Activated CD4-positive, alpha-beta T cell treated with anti-CD3 and anti-CD28 coated beads, Interleukin-2, amount 50 U/mL, for 1 hour (primary cell): ENCODE measurements at places on chromosomes 4 and X.

DNA sequence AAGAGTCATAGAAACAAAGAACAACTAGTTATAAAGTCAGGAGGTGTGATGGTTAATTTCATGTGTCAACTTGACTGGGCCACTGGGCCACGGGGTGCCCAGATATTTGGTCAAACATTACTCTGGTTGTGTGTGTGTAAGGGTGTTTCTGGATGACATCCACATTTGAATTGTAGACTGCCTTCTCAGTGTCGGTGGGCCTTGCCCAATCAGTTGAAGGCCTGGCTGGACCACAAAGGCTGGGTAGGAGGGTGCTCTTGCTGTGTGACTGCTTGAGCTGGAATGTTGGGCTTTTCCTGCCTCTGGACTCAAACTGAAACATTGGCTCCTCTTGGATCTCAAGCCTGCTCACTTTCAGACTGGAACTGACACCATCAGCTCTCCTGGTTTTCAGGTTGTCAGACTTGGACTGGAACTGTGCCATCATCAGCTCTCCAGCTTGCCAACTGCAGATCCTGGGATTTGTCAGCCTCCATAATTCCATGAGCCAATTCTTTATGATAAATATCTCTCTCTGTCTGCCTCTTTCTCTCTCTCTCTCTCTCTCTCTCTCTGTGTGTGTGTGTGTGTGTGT is 41.4 kb downstream of the CLDN34 start:
- no peak for DNase-seq

GRCh38 chrX:103376979-103377324 is 614 bp downstream of the BEX3 start:
- DNase-seq = peak; percentile 0

DNA sequence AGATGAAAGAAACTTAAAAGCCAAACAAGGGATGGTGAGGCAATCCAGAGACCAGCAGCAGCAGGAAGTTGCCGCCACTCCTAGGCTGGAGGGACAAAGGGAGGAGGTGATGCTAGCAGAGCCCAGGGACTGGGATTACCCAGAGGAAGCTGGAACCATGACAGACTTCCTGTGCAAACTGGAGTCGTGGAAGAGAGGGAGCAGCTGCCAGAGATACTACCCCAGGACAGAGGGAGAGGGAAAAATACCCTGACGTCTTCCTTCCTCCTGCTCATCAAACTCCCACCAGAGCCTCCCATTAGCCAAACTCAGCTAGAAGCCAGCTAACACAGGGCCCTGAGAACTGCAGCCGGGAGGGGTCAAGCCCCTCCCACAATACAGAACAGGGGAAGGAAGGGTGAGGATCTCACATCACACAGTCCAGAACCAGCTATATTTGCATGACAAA is 101.2 kb upstream of the KLF3 start:
- DNase-seq = no peak

- no peak for DNase-seq
These were observed 4.7 kb upstream of the MSX1 start for GRCh38 chr4:4854649-4855295.

- DNase-seq = no peak
These were observed 366.5 kb upstream of the BOD1L1 start for GRCh38 chr4:13994016-13994415.

DNA sequence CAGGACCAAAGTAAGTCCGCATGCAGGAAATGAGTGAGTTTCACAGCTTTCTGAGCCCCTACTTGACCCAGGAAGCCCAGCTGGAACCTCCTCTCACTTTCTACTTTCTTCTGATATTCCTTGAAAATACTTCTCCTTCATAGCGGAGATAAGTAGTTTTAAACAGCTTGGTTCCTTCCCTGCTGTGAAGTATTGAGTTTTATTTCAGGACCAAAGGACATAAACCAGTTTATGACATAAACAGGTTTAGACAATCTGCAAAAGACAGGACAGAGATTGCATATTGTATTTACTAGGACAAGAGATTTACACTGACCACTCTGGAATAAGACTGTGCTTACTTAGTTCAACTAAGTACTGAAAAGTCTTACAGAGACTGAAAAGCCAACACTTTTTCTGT is 54.8 kb downstream of the PAGE2 start:
- no peak for DNase-seq

DNA sequence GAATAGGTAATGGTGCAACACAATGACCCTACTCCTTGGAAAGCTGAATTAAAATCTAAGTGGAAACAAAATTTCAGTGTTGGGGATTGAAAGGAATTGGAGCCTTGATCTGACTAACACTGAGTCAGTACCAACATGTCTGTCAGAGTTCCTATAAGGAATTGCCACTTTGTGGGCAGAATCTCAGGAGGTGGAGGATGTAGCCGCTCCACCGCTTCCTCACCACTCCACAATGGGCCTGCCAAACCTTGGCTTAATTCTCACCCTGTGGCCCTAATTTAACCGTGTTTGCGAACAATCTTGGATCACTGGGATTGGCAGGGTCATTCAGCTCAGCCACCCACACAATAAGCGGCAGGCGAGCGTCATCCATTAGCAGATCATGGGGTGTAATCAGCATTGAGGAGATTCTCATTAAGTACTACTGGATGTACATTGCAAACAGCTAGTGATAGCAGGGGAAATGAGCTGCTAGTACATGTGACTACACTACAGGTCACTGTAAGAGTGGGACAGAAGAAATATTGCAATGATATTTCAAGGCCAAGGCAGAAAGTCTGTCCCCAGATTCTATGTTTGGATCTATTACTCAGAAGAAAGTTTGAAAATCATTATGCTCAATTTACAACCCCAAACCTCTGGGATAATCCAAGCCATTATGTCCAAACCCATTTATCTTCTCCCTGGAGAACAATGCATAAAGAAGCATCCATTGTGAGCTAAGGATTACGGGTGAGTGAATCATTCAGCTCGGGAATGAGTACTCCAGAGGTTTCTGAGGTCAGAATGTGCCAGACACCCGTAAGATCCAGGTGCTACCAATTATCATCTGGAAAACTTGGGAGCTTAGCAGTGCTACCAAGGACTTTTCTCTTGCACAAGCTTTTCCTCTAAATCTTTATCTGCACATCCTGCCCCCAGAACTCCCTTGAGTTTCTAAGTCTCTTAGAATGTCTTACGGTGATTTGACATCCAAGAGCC is 5.8 kb downstream of the SRPX start:
- DNase-seq = no peak

DNA sequence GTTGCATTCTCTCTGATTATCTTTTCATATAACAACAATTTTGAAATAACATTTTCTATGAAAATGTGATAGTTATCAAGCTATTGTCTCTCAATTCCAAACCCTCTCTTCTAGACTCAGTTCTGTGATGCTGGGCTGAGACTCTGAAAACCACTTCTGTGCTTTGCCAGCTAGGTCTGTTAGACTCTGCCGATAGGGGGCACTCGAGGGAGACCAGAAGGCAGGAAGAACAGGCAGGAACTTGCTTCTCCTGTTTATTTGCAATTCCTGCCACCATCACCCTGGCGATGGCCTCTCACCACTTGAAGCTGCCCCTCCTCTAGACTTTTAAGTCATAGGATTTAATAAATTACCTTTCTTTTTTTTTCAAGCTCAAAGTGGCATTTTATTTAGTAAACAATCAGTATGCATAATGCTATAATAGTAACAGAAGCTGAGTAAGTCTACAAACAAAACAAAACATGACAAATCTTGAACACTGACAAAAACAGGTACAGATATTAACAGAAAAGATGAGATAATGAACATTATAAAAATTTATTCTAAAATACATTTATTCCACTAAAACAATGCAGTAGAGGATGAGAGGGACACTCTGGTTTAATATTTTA is 49.7 kb downstream of the RASL11B start:
- DNase-seq = peak; percentile 59

DNA sequence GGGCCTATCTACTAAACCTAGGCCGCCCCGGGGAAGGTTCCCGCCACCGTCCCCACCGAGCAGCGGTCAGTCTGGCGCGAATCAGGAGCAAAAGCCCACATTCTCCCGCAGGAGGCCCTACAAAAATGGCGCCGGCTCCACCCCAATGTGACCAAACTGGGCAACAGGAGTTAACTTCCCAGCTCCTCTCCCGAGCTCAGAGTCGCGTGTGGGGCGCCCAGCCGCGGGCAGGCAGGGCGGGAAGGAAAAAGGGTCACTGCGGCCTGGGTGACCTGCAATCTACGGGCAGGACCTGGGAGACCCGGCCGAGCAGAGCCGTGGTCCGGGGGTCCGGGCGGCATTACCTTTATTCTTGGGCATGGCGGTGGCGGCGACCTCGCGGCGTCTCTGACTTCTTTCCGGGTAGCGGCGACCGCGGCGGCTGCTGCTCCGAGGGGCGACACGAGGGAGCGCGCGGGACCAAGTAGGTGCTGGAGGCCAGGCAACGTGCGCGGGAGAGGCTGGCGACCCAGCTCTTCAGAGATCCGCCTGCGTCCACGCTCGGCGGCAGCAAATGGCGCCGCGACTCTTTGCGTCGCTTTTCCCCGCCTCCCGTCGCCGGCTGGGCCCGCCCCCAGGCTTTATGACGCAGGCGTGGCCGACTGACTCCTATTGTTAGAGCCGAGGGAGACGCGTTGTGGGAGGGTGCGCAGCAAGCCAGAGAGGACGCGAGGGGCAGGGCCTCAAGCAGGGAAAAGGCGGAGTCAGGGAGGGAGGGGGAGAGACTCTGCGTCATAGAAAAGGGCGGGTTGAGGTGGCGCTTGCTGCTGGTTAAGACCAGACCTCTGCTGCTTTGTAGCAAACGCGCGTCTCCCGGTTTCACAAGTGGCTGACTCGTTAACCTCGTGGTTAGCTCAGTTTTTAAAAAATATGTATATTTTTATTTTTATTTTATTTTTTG is at the start of gene EIF1AX:
Gene EIF1AX (minus strand): TSS at position 558 of the 940 bp plus-strand sequence. CDS start 198 bp downstream, at position 360.
- DNase-seq = peak; percentile 92
